ENCODE measurements at places on chromosomes 7 and 10.

GRCh38 chr7:129327076-129327475 is 102.2 kb downstream of the AHCYL2 start:
- no peak for DNase-seq

DNA sequence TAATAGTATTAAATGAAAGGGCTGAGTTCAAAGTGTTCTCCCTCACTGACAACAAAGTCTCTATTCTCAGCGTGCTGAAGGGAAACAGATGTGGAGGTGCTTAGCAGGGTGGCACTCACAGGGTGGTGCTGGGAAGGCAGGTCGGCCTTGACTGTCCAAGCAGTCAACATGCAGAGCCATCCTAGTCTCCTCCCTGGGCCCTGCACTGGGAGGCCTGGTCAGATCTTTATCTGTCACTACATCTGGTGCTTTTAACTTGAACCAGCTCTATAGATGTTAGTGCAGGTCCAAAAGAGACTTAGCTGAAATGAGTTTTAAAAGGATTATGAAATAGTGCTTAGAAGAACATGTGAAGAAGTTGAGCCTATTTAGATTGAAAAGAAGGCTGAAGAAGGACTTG is 82.1 kb downstream of the AVL9 start:
- DNase-seq: no peak

DNA sequence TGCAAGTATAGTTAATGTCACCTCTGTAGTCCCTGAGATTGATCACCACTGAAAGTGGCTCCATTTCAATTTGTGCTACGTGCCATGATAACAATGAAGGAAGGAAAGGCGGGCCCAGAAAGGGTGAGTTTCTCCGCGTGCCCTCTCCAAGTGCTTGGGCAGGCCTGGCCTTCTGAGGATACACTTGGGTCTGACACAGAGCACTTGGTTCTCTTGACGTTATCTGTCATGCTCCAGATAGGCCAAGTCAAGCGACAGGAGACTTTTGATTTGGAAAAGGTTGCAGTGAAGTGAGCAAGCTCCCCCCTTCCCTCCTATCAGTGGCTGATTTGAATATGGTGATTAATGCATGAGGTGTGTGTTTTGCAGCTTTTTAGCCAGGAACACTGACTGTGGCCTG is 160.9 kb upstream of the INSYN2A start:
- DNase-seq: no peak

DNA sequence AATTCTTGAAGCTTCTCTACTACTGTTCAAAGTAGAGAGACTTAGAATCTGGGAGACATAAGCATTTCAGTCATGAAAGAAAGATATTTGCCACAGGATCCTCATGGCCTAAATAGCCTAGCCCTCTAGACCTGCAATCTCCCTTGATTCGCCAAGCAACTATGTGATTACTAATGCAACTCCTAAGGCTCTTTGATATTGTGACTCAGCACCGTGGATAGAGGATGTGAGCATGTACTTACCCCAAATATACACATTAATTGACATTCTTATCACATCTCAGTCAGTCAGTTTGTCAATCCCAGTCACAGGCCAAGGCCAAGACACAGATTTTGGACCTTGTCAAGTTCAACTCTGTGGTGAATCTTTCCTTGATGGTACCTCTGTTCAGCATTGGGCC is 42.6 kb downstream of the GPR37 start:
- DNase-seq: no peak

- no peak for DNase-seq
These were observed 342.6 kb downstream of the IPMK start for GRCh38 chr10:57925045-57925444.

GRCh38 chr7:67738145-67738544 is 741.5 kb downstream of the TYW1 start:
- no peak for DNase-seq

GRCh38 chr7:32887395-32887794 is 4.2 kb downstream of the KBTBD2 start:
- no peak for DNase-seq

DNA sequence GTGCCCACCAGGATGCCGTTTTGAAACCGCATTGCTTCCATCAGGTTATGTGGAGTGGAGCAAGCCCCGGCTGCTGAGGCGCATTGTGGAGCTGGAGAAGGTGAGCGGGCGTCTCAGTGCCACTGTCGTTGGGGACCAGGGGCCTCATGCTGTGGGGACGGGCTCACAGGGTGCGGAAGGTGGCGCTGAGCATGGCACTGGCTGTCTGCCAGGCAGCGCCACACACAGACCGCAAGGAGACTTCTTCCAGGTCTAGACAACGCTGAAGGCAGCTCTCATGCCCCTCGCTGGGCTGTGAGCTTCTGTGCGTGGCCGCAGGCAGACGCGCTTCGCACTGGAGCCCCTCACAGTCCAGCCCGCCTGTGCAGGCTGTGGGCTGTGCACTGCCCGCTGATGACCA is 29.0 kb downstream of the IQCE start:
- no peak for DNase-seq

GRCh38 chr7:137934176-137934826 is 67.6 kb downstream of the CREB3L2 start:
- no peak for DNase-seq

GRCh38 chr10:15197276-15197675 is 28.8 kb upstream of the NMT2 start:
- no peak for DNase-seq
